ENCODE measurements at places on chromosomes 2 and 18. TPM values are rescaled to one million over a fixed set of nuclear protein-coding genes. Genes with fewer than 3 reads are reported as not detected.

DNA sequence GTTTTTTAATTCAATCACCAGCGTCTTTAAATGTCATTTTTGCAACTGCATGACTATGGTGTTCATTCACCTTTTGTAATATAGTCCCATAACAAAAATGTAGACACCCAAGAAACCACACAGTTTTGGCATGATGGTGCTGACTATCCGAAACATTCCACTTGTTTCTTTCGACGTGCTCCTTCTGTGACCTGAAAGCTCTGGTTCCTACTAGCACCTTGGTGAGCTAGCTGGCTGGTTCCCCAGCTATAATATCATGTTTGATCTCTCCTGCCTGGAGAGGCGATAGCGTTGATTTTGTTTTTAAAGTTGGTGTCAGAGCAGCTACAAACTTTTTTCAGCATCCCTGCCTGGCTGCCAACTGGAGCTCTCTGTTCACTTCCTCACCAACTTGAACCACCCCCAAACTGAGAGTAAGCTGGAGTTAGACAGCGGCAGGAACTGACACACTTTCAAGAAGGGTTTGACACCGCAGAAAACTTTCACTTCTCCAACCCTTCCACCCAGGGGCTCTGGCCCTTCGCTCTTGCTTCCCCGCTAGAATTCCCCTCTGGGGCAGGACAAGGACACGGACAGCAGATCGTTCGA lies 1.1 kb downstream of the ATAD2B start:
- DNase-seq = peak; percentile 83

DNA sequence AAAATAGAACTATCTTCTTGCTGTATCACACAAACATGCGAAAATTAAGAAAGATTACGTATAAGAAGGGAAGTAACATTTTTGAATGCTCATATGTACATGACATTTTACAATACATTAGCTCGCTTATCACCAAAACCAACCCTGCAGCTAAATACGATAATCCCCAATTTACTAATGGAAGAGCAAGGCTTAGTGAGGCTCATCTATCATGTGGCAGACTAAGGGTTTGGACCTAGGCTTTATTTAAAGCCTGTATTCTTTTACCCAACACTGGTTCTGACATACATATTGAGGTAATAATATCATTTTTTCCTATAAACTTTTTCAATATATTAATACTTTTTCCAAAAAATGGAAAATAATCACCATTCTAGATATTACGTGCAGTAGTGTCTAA lies 116.8 kb upstream of the TTC39C start:
- no peak for DNase-seq

DNA sequence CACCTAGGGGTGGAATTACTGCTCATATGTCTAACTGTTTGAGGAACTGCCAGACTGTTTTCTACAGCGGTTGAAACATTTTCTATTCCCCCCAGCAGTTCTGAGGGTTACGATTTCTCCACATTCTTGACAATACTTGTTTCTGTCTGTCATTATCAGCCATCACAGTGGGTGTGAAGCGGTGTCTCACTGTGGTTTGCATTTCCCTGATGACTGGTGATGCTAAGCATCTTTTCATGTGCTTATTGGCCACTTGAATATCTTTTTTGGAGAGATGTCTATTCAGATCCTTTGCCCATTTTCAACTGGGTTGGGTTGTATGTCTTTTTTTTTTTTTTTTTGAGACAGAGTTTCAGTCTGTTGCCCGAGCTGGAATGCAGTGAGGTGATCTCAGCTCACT lies 63.0 kb downstream of the ADNP2 start:
- peak; percentile 61 for DNase-seq

DNA sequence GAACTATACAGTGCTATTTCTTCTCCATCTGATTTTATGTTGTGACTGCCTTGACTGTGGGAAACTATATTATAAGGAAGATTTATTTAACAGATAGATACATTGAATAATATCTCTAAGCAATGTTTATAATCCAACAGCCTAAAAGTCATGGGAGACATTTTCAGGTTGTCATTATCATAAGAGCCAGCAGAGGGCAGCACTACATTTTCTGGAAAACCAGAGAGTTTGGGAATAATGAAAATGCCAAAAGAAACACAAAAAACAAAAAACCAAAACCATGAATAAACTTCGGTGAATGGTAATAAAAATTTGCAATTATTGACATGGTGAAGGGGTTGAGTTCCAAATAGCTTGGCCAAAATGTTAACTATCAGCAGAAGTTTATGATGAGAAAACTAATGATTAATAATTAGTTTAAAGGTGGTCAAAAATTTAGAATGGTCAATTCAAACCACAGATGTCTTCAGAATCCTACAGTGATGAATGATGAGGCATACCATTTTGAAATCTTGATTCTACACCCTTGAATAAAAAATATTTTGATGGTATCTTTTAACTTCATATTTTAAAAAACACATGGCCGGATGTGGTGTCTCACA lies 4.7 kb downstream of the EEF1B2 start:
- peak; percentile 43 for DNase-seq

GRCh38 chr2:149315461-149315860 lies 14.9 kb upstream of the LYPD6 start:
- DNase-seq = no peak

- DNase-seq = no peak
These were observed 55.2 kb downstream of the RASGRP3 start for GRCh38 chr2:33531549-33532059.

DNA sequence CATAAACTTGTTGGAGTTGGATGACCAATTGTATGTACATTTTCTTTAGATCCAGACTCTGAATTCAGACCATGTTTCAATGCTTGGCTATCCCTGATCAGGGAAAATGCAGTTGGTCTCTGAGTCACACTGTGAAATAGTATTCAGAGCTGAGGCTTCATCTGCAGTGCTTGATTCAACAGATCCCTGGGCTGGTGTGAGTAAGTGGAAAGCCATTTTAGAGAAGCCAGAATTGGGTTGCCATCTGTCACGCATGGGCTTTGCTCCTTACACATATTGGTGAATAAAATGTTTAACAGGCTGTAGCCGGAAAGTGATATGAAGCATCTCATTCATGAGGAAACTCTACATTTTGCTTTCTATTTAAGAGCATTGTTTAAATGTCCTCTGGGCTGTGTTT lies 50.0 kb upstream of the ACYP2 start:
- DNase-seq = no peak

DNA sequence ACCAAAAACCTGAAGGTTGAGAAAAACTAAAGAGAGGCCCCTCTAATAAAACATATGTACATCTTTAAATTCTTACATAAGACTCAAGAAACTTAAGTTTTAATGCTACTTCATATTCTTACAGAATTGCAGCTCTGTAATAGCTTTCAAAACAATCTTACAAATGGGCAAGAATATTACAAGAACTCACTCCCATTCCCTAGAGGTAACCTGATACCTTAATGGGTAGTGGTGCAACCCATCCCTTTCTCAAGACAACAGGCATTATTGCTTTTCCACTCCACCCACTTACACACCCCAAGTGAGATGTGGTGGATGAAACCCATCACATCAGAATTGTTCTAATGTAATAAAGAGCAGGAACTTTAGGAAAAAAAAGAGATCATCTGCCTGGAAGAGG lies 103.7 kb downstream of the RBMS1 start:
- no peak for DNase-seq

GRCh38 chr2:214699236-214699635 lies 110.2 kb downstream of the BARD1 start:
- no peak for DNase-seq

GRCh38 chr2:222307978-222308730 lies 9.4 kb upstream of the PAX3 start:
- no peak for DNase-seq

DNA sequence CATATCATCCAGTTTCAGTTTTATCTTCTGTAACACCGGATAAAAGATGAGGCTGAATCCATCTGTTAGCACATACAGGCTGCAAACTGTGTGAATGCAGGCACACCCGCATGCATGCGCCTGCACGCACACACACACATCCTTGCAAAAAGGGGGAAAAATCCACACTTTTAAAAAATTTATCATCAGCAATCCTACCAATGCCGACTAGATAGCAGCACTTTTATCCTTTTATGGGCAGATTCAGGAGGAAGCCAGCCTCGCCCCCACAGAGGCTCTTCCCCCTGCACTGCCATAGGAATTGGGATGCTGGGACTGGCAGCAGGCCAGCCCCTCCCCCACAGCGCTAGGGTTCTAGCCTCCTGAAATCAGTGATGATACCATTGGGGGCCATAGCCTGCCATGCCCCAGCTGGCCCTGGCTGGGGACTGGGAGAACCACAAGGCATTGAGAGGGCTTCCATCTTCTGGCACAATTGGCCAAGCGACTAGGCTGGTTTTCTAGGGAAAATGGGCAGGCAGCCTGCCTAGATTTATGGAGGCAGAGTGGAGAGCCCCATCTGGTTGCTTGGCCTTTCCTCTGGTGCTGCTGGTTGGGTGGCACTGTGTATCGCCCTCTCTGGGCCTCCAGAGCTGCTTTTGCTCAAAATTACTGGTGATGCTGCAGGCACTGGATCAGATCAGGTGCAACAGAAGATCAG lies 25.5 kb downstream of the CYRIA start:
- DNase-seq = no peak

GRCh38 chr18:37654034-37654433 lies 88.4 kb upstream of the CELF4 start:
- DNase-seq = no peak

DNA sequence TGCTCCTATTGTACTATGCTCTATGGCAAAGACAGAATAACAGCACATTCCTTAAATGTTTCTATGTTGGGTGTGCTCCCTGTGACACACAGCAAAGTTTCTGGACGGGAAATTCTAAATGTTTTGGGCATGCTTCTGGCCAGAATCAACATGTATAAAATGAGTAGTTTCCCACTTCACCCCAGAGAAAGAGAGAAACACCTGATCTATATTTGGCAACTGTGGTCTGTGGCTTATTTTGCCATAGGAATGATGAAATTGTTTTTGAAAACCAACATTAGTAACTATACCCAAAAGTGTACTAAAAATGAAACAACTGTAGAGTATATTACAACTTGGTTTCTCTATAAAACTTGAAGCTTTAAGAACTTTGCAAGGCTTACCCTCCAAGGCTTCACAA lies 89.1 kb downstream of the RAD51AP2 start:
- no peak for DNase-seq

GRCh38 chr2:143823876-143824275 lies 694.7 kb downstream of the ARHGAP15 start:
- DNase-seq = no peak

GRCh38 chr2:196099916-196100315 lies 31.3 kb upstream of the DNAH7 start:
- no peak for DNase-seq

DNA sequence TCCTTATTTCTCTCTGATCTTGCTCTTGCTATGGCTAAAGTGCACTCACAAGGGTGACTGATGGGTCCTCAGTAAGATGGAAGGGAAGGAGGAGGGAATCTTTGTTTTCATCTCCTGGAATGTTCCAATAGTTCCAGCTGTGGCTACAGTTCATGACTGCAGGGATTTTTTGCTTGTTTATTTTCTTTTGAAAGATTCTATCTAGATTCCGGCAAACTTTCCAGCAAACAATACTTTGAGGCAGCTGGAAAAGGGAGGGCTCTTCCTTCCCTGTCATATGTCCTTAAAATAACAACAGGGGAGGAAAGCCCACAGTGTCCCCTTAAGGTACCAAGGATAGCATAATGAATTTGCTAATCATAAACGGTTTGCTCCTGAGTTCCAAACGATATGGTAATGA lies 111.3 kb upstream of the SLC14A2 start:
- no peak for DNase-seq

- peak; percentile 79 for DNase-seq
These were observed 33.3 kb downstream of the DOK1 start for GRCh38 chr2:74587664-74588277.

GRCh38 chr2:165113414-165113813 lies 90.4 kb downstream of the SCN3A start:
- DNase-seq = no peak

DNA sequence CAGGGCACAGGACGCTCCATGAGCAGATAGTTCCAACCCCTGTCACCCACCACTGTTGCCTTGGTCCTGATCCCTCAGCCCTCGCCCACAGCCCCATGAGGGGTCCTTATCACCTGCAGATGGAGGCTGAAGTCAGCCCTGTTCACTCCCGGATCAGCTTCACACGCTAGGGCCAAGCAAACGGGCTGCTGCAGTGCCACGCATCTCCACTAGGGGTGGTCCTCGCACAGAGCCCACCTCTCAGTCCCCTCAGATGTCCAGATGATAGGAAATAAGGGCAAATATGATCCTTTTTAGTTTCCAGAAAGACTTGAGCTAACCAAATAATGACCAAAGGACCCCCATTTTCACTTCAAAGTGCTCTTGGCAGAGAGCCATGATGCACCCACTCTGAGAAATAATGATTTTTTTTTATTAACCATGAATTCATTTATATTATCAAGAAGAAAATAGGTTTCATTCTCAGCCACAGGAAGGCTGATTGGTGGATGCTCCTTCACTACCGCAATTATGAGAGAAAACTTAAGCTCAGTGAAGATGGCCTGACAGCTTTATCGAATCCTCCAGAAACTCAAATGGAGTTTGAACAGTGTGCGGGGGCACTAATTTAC lies 71.9 kb upstream of the KLHL29 start:
- DNase-seq = no peak

DNA sequence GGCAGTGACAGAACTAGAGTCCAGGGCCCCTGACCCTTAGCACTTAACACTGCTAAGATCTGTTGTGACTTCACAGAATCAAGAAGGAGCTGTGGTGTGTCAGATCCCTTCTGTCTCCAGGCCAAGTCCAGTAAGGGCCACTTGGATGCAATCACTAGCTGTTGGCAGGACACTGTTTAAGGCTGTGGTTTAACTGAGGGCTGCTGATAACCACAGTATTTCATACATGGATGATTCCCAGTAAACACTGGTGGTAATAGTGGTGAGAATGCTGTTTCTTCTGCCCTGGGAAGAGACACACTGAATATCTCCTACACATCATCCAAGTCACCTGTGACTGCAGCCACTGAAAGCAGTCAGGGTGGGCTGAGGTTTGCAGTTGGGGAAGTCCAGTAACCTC lies 77.7 kb upstream of the FBXO11 start:
- DNase-seq = no peak

LYG1 gene
- total RNA-seq = 0.98 TPM

G6PC2 gene
- not detected for total RNA-seq

REG3G gene
- not detected for total RNA-seq

SERPINB12 gene
- not detected for total RNA-seq

LRRC30 gene
- total RNA-seq = not detected

VIL1 gene
- not detected for total RNA-seq

HJURP gene
- 145 TPM for total RNA-seq

MOGAT1 gene
- total RNA-seq = not detected

CD207 gene
- not detected for total RNA-seq

CRYGA gene
- total RNA-seq = not detected

TXNDC2 gene
- total RNA-seq = not detected
